ENCODE measurements at places on chromosomes 2 and 18.

DNA sequence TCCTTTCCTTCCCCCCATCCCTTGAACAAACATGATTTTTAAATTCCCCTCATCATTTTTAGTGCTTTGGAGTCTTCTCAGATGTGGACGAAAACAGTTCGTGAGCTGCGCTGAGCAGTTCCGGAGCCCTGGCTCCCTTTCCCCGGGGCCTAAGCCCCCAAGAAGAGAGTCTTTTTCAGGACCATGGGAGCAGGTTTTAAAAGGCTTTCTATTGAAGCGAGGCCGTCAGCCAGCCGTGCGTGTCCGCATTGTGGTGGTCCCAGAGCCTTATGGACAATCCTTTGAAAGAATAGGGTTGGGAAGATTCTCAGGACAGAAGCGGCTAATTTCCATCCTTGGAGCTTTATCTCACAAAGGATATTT, 290.7 kb downstream of the SOX11 start:
- DNase-seq, result no peak

- no peak for DNase-seq
Measured at GRCh38 chr18:457521-458412, 42.7 kb downstream of the COLEC12 start.

- DNase-seq, result no peak
Measured at GRCh38 chr18:50859793-50860555, 18.9 kb upstream of the ME2 start.

DNA sequence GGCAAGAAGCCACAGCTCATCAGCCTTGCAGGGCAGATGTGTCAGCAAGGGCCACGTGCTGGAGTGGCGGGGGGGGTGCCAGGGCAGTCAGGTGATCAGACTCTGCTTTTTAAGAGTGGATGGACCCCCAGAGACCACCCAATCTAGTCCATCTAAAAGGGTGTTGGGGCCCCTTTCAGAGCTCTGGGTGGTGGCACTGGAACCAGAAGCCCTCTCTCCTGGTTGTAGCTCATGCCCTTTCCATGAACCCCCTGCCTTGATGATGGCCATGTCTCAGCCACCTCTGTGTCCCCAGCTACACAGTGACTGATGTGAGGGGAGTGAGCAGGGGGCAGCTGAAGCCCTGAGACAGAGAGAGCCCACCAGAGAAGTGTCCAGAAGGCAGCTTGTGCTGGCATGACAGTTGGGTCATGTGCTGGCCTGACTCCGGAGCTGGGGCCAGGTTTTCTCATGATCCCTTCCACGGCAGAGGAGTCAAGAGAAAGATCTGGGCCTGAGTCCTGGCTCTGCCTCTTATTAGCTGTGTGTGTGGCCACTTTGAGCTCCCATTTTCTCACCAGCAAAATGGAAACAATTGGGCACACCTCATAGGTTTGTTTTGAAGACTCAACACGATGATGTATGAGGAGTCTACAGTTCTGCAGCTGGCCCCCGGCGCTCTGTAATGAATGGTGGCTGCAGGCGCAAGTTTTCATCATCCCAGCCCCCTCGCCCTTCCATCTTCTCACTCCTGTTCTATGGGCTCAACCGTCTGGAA, 195.7 kb downstream of the ZFP36L2 start:
- DNase-seq, result no peak

GRCh38 chr2:47530105-47530760, 127.3 kb downstream of the MSH2 start:
- no peak for DNase-seq

DNA sequence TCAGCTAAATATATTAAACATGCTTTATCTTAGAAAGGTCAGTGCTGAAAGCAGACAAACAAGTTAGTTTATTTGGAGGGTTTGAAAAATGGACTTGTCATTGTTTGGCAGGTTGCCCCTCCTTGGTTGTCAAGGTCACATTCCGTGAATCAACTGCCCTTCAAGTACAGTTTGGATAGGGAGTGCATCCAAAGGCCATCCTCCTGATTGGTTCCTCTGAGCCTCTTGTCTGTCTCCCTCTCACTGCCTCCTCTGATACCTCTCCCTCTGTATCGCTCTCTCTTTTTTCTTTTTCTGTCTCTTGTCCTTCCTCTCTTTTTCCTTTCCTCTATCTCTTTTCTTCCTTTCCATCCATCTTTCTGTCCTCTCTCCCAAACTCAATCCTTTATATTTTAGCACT, 5.4 kb downstream of the ITGAV start:
- no peak for DNase-seq

DNA sequence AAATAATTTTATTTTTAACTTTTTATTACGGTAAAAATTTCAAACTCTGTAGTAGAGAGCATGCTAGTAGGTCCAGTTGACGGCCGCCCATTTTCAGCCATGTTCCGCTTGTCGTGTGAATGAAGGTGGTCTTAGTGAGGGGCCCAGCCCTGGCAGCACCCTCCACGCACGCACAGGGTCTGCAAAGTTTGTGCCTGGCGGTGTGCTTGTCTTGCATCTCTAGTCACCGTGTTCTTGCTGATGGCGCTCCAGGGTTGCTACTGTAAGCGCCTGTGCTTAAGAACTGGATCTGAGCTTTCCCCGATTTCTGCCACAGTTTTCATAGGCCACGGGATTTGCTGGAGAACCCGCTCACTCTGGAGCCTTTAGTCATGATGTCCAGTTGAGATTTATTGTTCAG, 28.9 kb downstream of the LDLRAD4 start:
- no peak for DNase-seq

DNA sequence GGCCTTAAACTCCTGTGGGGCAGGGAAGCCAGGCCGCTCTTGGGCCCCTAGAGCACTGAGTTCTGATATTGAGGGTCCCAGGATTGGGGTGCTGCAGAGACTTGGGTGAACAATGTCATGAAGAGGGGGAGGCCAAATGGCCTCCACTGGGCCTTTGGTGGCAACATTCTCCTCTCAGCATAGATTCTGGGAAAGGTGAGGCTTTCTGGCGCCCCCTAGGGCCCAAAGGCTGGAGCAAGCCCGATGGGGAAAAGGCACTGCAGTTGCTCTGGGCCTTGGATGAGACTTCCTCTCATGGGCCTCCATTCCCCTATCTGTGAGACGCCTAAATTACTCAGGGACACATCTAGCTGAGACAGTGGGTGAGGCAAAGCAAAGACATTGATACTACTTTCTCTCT, 84.8 kb downstream of the ACAA2 start:
- DNase-seq, result no peak

GRCh38 chr18:26458526-26459232, 89.7 kb downstream of the KCTD1 start:
- DNase-seq, result no peak

DNA sequence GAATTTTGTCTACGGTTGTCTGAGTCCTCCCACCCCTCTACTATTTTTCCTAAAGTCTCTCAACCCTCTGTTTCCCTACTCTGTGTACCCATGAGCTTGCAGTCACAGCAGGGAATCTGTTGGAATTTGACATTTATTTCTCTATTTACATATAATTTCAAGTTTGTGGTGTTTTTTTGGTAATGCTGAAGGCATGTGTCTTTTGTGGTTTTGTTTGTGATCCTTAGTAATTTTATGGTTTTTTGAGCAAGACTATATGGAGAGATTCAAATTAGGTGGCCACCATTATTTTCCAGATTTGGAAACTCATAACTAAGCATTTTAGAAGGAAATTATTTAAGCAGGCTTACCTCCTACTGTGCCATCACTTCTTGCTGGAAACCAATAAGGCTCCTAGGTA, 27.2 kb upstream of the FBLN7 start:
- no peak for DNase-seq

DNA sequence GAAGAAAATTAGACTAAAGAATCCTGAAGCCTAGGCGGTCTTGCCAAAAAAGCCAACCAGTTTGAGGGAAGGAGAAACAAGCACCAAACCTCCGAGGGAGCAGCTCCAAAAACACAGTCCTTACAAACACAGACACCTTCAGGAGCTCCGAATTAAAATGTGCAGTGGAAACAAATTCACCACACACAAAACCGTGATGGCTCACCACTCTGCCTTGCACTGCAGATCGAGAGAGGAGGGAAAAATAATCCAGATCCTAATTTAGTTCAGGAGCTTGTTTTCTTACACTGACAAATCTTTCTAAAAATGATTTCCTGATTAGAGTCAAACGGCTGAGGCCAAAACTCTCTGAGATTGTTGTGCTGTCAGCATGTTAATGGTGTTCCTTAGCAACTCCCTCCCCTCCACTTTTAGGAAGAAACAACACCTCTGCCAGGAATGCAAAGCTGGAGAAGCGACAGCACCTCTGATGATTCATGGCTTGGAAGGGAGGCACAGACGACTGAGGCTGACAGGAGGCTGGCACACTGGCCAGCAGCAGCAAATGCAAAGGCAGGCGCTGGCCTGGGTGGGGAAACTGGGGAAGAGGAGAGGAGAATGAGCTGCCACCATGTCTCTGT, 249.4 kb upstream of the KLHL29 start:
- DNase-seq, result peak; percentile 37

GRCh38 chr2:222504719-222505118, 80.4 kb downstream of the SGPP2 start:
- no peak for DNase-seq

- DNase-seq, result no peak
Measured at GRCh38 chr18:70468861-70469547, 180.2 kb downstream of the SOCS6 start.

- no peak for DNase-seq
Measured at GRCh38 chr2:187748958-187749357, 194.7 kb upstream of the TFPI start.

GRCh38 chr2:68889500-68889899, 18.3 kb upstream of the BMP10 start:
- DNase-seq, result no peak

- no peak for DNase-seq
Measured at GRCh38 chr2:191560411-191560980, 117.4 kb upstream of the NABP1 start.

DNA sequence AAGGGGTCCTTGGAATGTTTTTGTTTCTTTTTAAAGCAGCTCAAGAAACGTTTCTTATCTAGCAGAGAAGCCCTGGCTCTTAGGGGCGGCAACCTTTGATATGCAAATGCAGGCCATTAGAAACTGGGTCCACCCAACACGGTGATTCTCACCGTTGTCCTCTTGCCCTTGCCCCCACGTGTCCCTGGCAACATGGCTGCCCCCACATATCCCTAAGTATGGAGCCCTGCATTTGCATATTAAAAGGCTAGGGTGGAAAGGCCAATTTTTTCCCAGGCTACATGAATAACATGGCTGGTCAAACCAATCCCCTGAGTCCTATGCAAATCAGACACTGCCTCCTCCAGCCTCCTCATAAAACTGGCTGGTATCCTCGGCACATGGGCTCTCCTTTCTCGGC, 230.1 kb upstream of the SPOPL start:
- DNase-seq, result no peak

- DNase-seq, result no peak
Measured at GRCh38 chr2:222864296-222864695, 3.5 kb downstream of the ACSL3 start.

- DNase-seq, result no peak
Measured at GRCh38 chr2:120948662-120949011, 213.0 kb downstream of the GLI2 start.

- no peak for DNase-seq
Measured at GRCh38 chr2:233435436-233436190, 81.3 kb downstream of the DGKD start.

- peak; percentile 82 for DNase-seq
Measured at GRCh38 chr2:217996361-217996760, 6.4 kb downstream of the TNS1 start.

DNA sequence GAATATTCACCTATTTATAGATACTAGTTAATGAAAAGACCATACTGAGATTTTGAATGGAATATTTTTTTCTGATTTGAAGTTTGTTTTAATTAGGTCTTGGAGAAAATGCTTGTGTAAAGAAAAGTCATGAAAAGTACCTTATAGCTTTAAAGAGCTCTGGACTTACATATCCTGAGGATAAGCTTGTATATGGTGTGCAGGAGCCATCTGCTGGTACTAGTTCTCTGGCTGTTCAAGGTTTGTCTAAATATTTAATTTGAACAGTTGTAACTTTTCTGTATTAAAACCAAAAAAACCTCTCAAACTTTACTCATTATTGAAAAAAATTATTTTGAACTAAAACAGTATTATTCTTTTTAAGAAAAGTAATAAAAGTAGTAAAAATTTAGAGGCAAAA, 50.1 kb downstream of the UBR3 start:
- no peak for DNase-seq

DNA sequence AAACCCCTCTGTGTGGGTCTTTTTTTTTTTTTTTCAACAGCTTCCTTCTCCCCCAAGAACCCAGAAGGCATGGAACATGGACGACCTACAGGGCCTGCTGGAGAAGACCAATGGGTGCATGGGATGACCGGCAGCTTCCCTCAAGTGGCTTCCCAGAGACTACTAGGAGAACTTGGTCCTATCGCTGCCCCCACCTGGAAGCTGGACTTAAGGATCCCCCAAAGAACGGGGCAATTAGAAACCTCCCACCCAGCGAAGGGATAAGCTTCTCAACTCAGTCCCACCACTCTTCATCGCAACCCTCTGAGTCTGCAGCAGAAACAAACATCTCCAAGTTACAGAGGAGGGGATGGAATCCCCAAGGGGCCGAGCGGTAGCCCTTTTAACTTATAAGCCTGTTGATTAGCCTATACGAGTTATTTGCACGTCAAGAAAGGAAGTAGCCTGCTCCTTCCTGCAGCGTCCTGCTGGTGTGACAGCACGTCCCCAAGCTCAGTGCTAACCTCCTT, 1.4 kb downstream of the ACTR1B start:
- DNase-seq, result no peak

DNA sequence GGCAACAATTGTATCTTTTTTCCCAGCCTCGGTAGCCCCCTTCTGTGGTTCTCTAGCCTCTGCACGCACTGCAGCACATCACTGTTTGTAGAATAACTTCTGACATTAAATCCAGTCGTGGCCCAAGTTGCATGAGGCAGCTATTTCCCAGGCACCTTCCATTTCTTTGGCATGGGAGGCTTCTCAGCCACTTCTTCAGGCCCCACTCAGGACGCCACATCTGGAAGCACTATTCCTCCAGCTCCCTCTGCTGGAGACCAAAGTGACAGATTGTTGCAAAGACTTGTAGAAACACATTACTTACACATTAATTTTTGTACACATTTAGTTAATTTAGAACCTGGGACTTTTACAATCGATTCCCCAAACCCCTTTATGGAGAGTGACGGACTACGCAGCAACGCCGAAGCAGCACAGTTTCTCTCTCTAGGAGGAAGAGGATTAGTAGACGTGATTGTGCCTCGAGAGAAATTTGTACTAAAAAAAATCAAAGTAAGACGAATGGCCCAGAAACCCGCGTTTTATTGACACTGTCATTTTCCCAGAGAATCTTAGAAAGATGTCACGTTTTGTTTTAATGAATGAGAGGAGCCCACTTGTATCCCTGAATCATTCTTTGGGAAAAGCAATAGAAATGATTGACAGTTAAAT, 57.8 kb upstream of the RGPD5 start:
- peak; percentile 68 for DNase-seq

All from uterus (tissue), 4 donors.